Activated CD4-positive, alpha-beta T cell treated with anti-CD3 and anti-CD28 coated beads, Interleukin-2, Interleukin-6, amounts not matched to agents 100 ng/mL and 50 ng/mL, durations not matched to agents 16 hours and 8 hours (primary cell): ENCODE measurements at places on chromosomes 3 and 15.

GRCh38 chr15:66251790-66252684 lies 1.5 kb downstream of the MEGF11 start:
- peak; percentile 58 for DNase-seq

- no peak for DNase-seq
Observed at GRCh38 chr3:123330441-123330991, 118.4 kb downstream of the ADCY5 start.

DNA sequence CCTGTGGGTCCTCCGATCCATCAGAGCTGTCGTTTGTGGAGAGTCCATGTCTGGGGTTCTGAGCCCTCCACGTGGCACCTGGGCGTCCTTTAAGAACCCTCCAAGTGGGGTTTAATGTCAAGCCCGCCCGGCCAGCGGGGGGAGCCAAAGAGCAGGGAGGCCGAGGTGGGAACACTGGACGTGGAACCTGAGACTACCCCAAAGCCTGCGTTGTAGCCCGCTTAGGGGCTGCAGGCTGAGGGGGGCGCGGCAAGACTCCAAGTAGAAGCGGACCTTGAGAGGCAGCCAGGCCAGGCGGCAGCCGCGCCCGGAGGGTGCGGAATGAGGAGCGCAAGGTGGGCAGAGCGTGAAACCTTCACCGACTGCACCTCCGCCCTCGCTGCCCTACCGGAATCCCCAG lies 126.2 kb upstream of the ATP10A start:
- peak; percentile 16 for DNase-seq

DNA sequence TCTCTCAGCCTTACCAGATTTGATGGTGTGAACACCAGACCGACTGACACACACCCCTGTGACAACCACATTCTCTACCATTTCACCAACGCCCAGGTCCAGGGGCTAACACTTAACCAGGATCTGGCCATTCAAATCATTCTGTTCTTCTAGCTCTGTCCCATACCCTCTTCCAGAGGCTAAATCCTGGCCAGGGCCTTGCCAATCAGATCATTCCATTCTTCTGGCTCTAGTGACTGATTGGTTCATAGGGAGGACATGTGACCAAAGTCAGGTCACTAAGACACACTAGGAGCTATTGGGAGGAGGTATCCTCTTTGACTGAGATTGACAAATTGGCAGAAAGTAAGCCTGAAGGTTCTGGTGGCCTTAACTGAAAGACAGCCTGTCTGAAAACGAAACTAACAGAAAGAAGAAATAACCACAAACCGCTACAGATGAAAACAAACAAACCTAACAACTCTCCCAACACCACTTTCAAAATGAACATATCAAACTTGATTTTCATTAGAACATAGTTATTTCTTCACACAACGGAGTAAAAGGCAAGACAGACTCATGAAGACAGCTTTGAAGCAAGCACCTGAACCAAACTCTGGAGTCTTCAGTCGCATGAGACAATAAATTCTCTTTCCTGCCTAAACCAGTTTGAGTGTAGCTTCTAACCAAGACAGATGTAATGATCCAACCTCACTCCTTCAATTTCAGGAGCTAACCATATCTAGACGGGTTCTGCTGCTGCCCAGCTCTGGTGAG lies 68.5 kb downstream of the TRANK1 start:
- DNase-seq = peak; percentile 89

- DNase-seq = no peak
Observed at GRCh38 chr3:98531622-98532274, at the start of gene GPR15. Gene GPR15 (plus strand): TSS chr3:98531978. CDS start chr3:98532034, 56 bp downstream.

- no peak for DNase-seq
Observed at GRCh38 chr15:88220443-88221335, 35.9 kb downstream of the NTRK3 start.

DNA sequence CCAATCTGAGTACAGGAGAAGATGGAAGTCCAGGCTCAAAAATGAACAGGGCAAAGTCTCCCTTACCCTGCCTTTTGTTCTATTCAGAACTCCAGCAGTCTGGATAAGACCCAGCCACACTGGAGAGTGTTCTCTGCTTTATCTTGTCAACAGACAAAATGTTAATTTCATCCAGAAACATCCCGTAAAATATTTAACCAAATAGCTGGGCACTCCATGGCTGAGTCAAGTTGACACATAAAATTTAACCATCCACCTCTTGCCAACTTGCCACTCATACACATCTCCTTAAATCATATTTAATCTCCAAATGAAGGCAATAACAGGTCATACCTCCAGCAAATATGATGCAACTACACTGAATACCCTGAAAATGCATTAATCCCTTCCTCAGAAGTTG lies 33.6 kb downstream of the MKRN3 start:
- no peak for DNase-seq
